CD4-positive, alpha-beta T cell treated with Interleukin-4 for 4 hours (primary cell): ENCODE measurements at places on chromosomes 4 and X.

DNA sequence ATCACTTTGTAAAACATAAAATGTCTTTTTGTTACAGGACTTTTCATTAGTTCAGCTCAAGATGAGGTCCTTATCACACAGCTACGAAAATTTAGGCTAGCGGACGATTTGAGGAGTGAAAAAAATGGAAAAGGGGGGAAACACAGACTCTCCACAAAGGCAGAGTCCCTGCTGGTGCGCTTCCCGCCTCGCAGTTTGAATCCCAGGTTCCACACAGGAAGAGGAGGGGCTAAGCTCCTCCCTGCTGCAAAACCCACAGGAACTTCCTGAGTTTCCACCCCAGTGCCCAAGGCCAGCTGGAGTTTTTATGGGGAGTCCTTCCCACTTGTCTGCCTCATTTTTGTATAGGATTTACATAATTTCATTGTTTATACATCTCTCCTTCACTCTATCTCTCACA lies 11.2 kb downstream of the ADAM29 start:
- DNase-seq = no peak

DNA sequence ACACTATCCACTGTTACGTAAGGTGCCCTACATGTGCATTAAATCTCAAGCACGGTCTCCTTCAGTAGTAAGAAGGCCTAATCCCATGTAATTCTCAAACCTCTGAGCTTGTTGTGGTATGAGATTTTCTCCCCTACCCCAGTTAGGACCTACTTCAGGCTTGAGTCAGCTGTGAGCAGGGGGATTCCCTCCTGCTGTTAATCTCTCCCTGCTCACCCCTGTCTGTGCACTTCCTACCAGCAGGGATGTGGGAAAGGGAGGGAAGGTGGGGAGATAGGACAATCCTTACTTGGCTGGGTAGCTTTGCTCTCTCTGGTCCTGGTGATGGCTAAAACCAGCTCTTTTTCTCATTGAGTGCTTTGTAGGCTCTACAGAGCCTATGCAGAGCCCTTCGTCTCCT lies 60.8 kb downstream of the PALLD start:
- DNase-seq = no peak

DNA sequence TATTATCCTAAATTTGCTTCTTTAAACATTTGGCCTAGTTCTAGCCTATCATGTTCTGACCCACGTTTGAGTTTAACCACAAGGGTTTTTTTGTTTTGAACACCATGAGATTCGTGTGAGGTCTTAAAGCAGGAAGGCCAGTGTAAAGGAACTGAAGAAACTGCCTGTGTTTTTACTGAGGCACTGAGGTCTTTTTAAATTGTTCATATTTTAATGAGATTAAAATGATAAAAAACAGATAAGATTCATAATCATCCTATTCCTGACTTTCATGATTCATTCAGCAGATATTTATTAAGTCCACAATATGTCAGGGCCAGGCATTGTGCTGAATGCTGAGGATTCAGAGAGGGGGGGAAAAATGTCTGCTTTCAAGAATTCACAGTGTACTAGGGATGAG lies 3.2 kb downstream of the RPS6KA3 start:
- DNase-seq = peak; percentile 64

GRCh38 chr4:16893141-16893651 lies 5.2 kb downstream of the LDB2 start:
- no peak for DNase-seq

DNA sequence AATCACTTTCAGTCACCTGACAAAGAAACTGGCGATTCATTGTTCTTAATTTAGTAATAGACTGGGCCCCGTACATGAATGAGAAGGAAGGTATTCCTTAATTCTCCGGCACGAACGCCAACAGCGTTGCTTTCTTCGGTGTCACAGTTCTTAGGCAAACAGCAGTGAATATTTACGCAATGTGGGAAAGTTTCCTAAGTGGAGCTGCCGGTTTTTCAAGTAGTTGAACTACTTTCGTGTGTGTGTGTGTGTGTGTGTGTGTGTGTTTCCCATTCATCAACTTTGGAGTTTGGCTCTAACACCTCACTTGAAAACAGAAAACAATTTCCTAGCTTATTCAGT lies 651 bp downstream of the NXT2 start:
- no peak for DNase-seq

- no peak for DNase-seq
These were observed 495.2 kb downstream of the PDGFC start for GRCh38 chr4:156476359-156476758.

GRCh38 chrX:49712577-49712976 lies 16.8 kb upstream of the PAGE1 start:
- DNase-seq = no peak

DNA sequence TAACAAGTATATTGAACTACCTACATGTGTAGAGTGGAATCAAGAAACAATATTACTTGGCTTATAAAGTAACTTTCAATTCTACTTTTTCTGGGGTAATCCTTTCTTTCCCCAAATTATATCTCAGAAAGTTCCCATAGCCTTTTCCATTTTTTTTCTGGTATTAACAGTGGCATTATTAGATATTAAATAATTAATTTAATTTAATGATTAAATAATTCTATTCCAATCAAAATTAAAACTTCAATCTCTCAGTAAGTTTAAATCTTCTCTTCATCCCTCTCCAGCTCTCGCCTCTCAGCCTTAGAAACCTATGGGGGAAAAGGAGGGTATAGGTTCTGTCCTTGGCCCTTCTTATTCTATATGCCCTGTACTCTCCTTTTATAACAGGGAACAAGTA lies 262.4 kb downstream of the INPP4B start:
- no peak for DNase-seq

- no peak for DNase-seq
These were observed 38.7 kb upstream of the GYPA start for GRCh38 chr4:144179152-144179739.

GRCh38 chrX:71214604-71215337 lies 8.3 kb upstream of the GJB1 start:
- DNase-seq = no peak
